ENCODE measurements at places on chromosomes 12 and 14. TPM values are rescaled to one million over a fixed set of nuclear protein-coding genes. Genes with fewer than 3 reads are reported as not detected.

Gene CD4
- polyA plus RNA-seq, result 18.7 TPM

Gene GPR135
- polyA plus RNA-seq, result 5.6 TPM

Gene KRT82
- polyA plus RNA-seq, result not detected

Gene KRT4
- polyA plus RNA-seq, result 2.7 TPM

Gene SMIM41
- polyA plus RNA-seq, result 0.34 TPM

Gene DBX2
- 0.24 TPM for polyA plus RNA-seq

Gene PRPH
- 0.29 TPM for polyA plus RNA-seq

Gene CAPZA3
- not detected for polyA plus RNA-seq

Gene LMNTD1
- polyA plus RNA-seq, result not detected

Gene KRT78
- not detected for polyA plus RNA-seq

Gene STXBP6
- 10.9 TPM for polyA plus RNA-seq

Gene PAX9
- polyA plus RNA-seq, result 0.52 TPM

Gene TMPRSS12
- not detected for polyA plus RNA-seq

Gene LRIG3
- polyA plus RNA-seq, result 35.1 TPM

Gene KRT6C
- polyA plus RNA-seq, result not detected

Gene SPIC
- not detected for polyA plus RNA-seq

Gene FOXG1
- not detected for polyA plus RNA-seq

Gene GPR65
- 0.55 TPM for polyA plus RNA-seq

Gene WDHD1
- polyA plus RNA-seq, result 18.1 TPM

Gene ACYP1
- polyA plus RNA-seq, result 52.6 TPM

Gene B4GALNT1
- 0.99 TPM for polyA plus RNA-seq

Gene PLCZ1
- polyA plus RNA-seq, result not detected

Gene PTPRO
- 181 TPM for polyA plus RNA-seq

Gene ENDOU
- 0.41 TPM for polyA plus RNA-seq

Gene COX8C
- polyA plus RNA-seq, result not detected

Gene NINJ2
- 1.5 TPM for polyA plus RNA-seq

Gene GLIPR1L1
- 0.85 TPM for polyA plus RNA-seq

Gene RGS6
- 1.2 TPM for polyA plus RNA-seq

Gene KIF26A
- polyA plus RNA-seq, result 11.0 TPM

Gene KRT72
- polyA plus RNA-seq, result not detected

Gene CHFR
- polyA plus RNA-seq, result 22.9 TPM
